Breast epithelium (tissue), 4 donors: ENCODE measurements at places on chromosomes 6 and 20. TPM values are rescaled to one million over a fixed set of nuclear protein-coding genes. Genes with fewer than 3 reads are reported as not detected.

The SOX18 gene
- 8.8 TPM for total RNA-seq

The TBXT gene
- total RNA-seq = not detected

GRCh38 chr6:20791944-20792343 lies 257.7 kb downstream of the CDKAL1 start:
- DNase-seq = no peak
- no peaks in the 10 kb centered on the region for H3K36me3 ChIP-seq
- no peak overlapping the region for H3K4me3 ChIP-seq
- no peak overlapping the region for H3K27ac ChIP-seq

DNA sequence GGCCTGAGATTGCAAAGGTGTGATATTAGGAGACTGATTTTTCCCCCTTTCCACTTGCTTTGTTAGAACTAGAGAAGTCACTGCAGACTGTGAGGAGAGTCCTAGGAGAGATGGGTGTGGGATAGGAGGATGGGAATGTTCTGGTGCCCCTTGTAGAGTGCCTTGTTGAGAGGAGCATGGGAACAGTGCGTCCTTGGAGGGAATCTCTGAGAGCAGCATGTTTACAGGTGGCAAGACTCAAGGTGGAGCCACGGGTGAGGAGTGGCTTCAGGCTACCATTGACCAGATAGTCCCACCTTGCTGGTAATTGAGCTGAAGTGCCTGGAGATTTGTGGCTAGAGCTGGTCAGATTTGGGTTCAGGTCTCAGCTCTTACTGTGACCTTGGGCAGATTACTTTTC lies 6.0 kb downstream of the PLCG1 start:
- H3K4me1 ChIP-seq = peaks cover 14% of the 10 kb centered on the region
- peak overlapping the region; percentile 8 for H3K27ac ChIP-seq
- no peak for DNase-seq
- H3K36me3 ChIP-seq = no peaks in the 10 kb centered on the region
- H3K27me3 ChIP-seq = no peaks in the 10 kb centered on the region
- no peak overlapping the region for H3K4me3 ChIP-seq

GRCh38 chr6:15588971-15589634 lies 73.7 kb downstream of the DTNBP1 start:
- H3K4me1 ChIP-seq = no peaks in the 10 kb centered on the region
- H3K36me3 ChIP-seq = no peaks in the 10 kb centered on the region
- DNase-seq = no peak
